ENCODE measurements at places on chromosomes 1 and 21. TPM values are rescaled to one million over a fixed set of nuclear protein-coding genes. Genes with fewer than 3 reads are reported as not detected.

GRCh38 chr1:26126321-26127084, 14.9 kb downstream of the PDIK1L start:
- H3K4me3 ChIP-seq = no peak overlapping the region
- H3K27me3 ChIP-seq = peaks cover 17% of the 10 kb centered on the region
- no peak overlapping the region for H3K27ac ChIP-seq
- H3K4me1 ChIP-seq = peaks cover 29% of the 10 kb centered on the region
- no peaks in the 10 kb centered on the region for H3K36me3 ChIP-seq

DNA sequence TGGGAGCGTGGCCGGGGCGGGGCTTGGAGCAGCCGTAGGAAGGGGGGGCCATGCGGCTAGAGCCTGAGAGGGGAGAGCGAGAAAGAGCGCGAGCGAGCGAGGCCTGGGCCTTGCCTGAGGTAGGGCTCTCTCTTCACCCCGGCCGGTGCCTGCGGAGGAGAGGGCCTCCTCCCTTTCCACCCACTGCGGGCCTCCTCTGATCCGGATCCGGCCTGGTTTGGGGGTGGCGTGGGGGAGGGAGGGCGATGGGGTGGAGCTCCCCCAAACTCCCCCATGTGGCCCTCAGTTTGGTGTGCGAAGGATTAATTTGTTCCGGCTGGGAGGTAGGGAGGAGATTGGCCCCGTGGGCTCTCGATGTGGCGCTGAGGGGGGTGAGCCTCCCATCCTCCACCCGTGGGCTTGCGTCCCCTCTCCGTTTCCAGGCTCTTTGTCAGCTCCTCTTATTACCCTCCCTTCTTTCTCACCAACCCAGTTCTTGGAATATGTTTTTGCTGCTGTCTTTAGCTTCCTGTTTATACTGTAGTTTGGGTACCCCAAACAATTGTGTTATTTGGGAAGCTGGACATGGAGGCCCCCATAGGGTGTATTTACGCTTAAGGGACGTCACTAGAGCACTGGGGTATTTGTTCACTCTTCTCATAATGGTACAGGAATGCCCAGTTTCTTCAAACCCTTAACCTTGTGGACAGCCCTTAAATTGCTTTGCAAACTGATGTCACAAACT, 685 bp downstream of the UBAP2L start:
- H3K36me3 ChIP-seq = peaks cover 74% of the 10 kb centered on the region
- peak overlapping the region; percentile 98 for H3K27ac ChIP-seq
- peak; percentile 71 for DNase-seq
- no peaks in the 10 kb centered on the region for H3K27me3 ChIP-seq

- DNase-seq = no peak
- peaks cover 4% of the 10 kb centered on the region for H3K36me3 ChIP-seq
- no peak overlapping the region for H3K4me3 ChIP-seq
- H3K4me1 ChIP-seq = peaks cover 13% of the 10 kb centered on the region
Observed at GRCh38 chr1:15674386-15675159, 9.5 kb upstream of the PLEKHM2 start.

GRCh38 chr1:198656500-198656932, 17.7 kb downstream of the PTPRC start:
- H3K4me3 ChIP-seq = peak overlapping the region; percentile 37
- H3K27me3 ChIP-seq = 0 out of 2 replicates have a peak, but pooled peaks cover 4% of the 10 kb centered on the region
- H3K4me1 ChIP-seq = peaks cover 75% of the 10 kb centered on the region
- H3K36me3 ChIP-seq = peaks cover 4% of the 10 kb centered on the region
- peak; percentile 44 for DNase-seq

DNA sequence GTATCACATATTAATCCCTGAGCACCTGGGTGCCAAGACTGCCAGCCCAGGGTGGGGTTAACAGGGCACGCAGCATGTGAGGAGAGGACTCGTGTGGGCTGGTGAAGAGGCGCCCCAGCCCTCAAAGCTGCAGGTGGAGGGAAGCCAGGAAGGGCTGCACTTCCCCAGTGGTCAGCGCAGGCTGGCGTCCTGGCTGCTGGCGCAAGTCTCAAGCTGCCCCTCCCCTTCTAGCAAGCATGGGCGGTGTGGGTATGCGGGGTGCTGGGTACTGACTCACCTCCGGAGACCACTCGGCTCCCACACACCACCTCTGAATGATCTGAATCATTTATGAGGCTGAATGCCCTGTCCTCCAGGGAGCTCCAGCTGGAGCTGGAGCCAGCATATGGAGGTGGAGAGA, 44.0 kb downstream of the EIF2D start:
- H3K27me3 ChIP-seq = peaks cover 22% of the 10 kb centered on the region
- peaks cover 11% of the 10 kb centered on the region for H3K4me1 ChIP-seq
- H3K36me3 ChIP-seq = no peaks in the 10 kb centered on the region
- no peak for DNase-seq
- no peak overlapping the region for H3K27ac ChIP-seq

GRCh38 chr1:165524639-165525285, 19.0 kb upstream of the LRRC52 start:
- H3K27me3 ChIP-seq = peaks cover 2% of the 10 kb centered on the region
- no peak overlapping the region for H3K4me3 ChIP-seq
- H3K4me1 ChIP-seq = no peaks in the 10 kb centered on the region
- H3K27ac ChIP-seq = no peak overlapping the region

GRCh38 chr1:180185281-180185680, 30.6 kb downstream of the QSOX1 start:
- H3K27ac ChIP-seq = no peak overlapping the region
- no peaks in the 10 kb centered on the region for H3K4me1 ChIP-seq
- H3K36me3 ChIP-seq = peaks cover 19% of the 10 kb centered on the region
- H3K27me3 ChIP-seq = no peaks in the 10 kb centered on the region
- no peak overlapping the region for H3K4me3 ChIP-seq

GRCh38 chr1:218366322-218367052, 21.4 kb downstream of the TGFB2 start:
- DNase-seq = no peak
- H3K27ac ChIP-seq = no peak overlapping the region
- 0 out of 2 replicates have a peak, but pooled peaks cover 13% of the 10 kb centered on the region for H3K36me3 ChIP-seq
- H3K4me1 ChIP-seq = peaks cover 39% of the 10 kb centered on the region
- no peaks in the 10 kb centered on the region for H3K27me3 ChIP-seq
- no peak overlapping the region for H3K4me3 ChIP-seq

DNA sequence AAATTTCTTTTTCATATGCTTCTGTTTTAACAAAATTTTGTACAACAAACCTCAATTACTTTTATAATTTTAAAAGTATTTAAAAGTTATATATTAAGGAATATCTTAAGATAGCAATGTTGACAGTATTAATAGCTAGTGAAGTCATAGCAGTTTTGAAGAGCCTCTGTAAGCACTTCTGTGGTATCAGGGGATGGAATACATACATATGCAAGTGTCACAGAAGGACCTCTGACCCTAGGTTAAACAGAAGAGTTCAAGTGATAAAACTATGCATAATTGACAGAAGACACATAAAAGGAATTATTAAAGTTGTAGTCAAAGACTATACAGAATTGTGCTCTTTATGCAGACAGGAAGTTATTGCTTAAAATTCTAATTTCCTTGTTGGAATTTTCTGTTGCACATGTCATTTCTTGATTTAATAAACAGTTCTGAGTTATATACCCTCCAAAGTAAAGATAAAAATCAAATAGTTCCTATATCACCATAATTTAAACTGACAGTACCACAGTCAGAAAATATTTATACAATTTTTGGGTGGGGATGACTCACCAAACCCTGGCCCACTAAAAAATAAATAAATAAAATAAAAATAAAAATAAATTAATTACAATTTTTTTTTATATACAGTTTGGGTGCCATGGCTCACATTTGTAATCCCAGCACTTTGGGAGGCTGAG, 27.1 kb downstream of the IPP start:
- no peak overlapping the region for H3K4me3 ChIP-seq
- H3K27me3 ChIP-seq = no peaks in the 10 kb centered on the region
- H3K27ac ChIP-seq = no peak overlapping the region

GRCh38 chr1:94608142-94608851, 66.7 kb upstream of the F3 start:
- no peak overlapping the region for H3K4me3 ChIP-seq
- no peak for DNase-seq
- H3K27me3 ChIP-seq = no peaks in the 10 kb centered on the region
- H3K36me3 ChIP-seq = peaks cover 17% of the 10 kb centered on the region
- H3K27ac ChIP-seq = no peak overlapping the region
- H3K4me1 ChIP-seq = peaks cover 78% of the 10 kb centered on the region

GRCh38 chr1:69595486-69595885, 27.8 kb downstream of the LRRC7 start:
- no peaks in the 10 kb centered on the region for H3K4me1 ChIP-seq
- no peak overlapping the region for H3K27ac ChIP-seq
- H3K27me3 ChIP-seq = no peaks in the 10 kb centered on the region
- no peaks in the 10 kb centered on the region for H3K36me3 ChIP-seq
- no peak overlapping the region for H3K4me3 ChIP-seq

- H3K4me3 ChIP-seq = no peak overlapping the region
- no peaks in the 10 kb centered on the region for H3K36me3 ChIP-seq
- DNase-seq = no peak
- H3K27me3 ChIP-seq = no peaks in the 10 kb centered on the region
Observed at GRCh38 chr1:72326494-72326893, 44.2 kb upstream of the NEGR1 start.

The OR2AK2 gene
- not detected for total RNA-seq

The KCNE1 gene
- 0.94 TPM for total RNA-seq

The OPTC gene
- total RNA-seq = not detected

The TMEM39B gene
- total RNA-seq = 29.3 TPM

The TIE1 gene
- 0.31 TPM for total RNA-seq

All from HFFc6 (cell line).